CD4-positive, alpha-beta T cell treated with Interleukin-12 subunit alpha and Interleukin-12 subunit beta, for 1 hour (primary cell): ENCODE measurements at places on chromosomes 11 and 22.

DNA sequence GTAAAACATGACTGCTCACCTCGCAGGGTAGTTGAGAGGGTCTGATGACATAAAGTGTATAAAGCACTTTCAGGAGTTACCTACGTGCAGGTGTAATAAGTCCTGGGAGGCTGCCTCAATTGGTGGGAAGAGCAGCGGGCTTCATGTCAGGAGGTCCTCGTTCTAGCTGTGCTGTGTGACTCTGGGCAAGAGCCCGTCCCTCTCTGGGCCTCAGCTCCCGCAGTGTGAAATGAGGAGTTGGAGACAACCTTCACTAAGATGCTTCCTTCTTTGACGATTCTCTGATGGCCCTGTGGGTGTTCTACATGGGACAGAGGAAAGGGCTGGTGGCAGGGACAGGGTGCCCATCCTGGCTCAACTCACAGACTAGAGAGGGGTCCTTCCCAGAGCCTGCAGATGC, 57.8 kb downstream of the TP53I11 start:
- DNase-seq = no peak

- DNase-seq = peak; percentile 42
Measured at GRCh38 chr22:38754751-38755154, 1.0 kb downstream of the SUN2 start.

- no peak for DNase-seq
Measured at GRCh38 chr11:32450372-32450771, 15.0 kb upstream of the WT1 start.

DNA sequence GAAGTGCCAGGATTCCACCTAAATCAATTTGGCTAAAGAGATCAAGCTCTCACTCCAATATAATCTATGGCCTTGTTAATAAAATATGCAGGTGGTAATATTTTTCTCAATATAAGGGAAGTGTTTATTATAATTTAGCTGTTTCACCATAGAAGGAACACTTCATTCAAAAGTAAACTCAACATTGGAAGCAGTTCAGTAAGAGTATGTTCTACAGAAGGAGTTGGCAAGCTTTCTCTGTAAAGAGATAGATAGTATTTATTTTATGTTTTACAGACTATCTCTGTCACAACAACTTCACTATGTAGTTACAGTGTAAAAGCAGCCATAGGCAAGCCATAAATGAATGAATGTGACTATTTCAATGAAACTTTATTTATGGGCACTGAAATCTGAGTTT, 313.6 kb upstream of the ANO3 start:
- no peak for DNase-seq

GRCh38 chr11:44811841-44812448, 85.2 kb downstream of the TSPAN18 start:
- DNase-seq = no peak

DNA sequence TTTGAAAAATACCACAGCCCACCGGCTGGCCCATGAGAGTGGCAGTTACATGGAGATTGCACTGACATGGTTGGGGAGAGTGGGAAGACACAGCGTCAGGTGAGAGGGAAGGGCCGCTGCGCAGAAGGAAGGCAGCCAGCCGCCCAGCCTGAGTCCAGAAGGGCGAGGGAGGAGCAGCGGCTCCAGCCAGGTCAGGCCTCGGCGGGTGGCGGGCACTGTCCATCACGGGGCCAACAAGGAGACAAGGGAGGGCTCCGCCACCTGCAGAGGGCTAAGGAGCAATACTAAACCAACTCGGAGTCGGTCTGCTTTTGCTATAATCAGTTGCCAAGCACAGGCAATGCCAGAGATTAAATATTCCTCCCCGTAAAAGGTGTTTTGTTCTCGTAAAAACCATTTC, 384.5 kb downstream of the TBC1D22A start:
- DNase-seq = no peak

DNA sequence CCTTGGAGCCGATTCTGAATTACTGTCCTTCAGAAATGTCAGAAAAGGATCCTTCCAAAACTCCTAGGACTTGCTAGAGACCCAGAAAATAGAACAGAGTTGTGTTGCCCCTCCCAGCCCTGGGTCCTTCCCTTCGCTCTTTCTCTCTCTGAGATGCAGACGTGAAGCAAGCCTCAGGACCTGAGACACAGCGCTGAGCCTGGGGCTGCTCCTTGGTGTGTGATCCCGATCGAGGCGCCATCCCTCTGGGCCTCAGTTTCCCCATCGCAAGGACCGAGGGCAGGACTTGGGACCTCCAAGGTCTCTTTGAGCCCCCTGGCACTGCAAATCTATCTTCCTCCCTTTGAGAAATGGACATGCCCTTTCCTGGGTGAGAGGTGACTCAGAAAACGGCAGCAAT, 533.5 kb downstream of the TBC1D22A start:
- DNase-seq = no peak

- no peak for DNase-seq
Measured at GRCh38 chr22:48241658-48242057, 1479.2 kb downstream of the TBC1D22A start.

DNA sequence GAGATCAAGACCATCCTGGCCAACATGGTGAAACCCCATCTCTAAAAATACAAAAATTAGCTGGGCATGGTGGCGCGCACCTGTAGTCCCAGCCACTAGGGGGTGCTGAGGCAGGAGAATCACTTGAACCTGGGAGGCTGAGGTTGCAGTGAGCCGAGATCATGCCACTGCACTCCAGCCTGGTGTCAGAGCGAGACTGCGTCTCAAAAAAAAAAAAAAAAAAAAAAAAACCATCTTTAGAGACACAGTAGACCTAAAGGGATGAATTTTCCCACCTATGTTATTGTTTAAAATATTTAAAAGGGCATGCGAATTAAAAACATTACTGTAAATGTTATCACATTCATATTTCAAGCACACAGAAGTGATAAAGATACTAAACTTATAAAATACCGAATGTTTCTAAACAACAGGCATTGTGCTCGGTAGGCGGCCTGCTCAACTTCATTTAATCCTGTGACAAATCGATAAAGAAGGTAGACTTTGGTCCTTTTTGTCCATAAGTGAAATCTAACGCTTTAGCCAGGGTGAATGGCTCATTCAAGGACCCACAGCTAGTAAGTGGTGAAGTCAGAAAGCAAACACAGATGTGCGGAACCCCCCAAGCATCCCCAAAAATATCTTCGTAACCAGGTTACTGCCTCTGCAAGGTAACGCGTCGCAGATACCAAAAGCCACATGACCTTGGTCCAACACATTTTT, 16.1 kb downstream of the NCAPD3 start:
- peak; percentile 73 for DNase-seq

DNA sequence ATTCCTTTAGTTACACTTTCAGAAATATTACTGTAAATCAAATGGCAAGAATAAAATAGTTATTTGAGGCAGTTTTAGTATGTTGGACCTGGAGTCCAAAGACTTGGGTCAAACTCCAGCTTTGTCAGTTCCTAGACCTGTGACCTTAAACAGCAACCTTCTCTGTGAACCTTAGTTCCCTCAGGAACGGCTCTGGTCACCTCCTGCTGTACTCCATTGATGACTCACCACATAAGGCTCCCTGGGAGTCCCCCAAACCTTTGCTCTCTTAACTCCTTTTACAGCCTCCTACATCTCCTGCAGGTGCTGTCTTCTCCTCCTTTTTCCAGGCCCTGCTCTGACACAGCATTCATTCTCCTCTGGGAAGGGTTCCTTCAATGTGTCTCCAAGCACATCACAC, 29.1 kb downstream of the LIMK2 start:
- no peak for DNase-seq

DNA sequence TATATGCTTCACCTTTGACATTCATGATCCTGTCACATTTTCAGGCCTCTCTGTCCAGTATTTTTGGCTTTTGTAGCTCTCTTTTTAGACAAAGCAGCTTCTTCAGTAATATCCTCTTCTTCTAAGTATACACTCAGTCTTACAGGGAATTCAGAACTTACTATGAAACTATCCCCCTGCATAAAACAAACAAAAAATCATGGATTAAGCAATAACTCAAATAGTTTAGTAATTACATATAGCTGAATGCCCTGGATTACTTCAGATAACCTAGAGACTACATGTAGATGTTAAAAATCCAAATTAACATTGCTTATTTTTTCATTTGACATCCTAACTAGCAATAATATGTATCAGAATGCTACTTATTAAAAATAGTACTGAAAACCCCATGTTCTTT, 5.2 kb downstream of the TAF1D start:
- DNase-seq = no peak

GRCh38 chr11:13091804-13092203, 82.7 kb downstream of the RASSF10 start:
- no peak for DNase-seq

DNA sequence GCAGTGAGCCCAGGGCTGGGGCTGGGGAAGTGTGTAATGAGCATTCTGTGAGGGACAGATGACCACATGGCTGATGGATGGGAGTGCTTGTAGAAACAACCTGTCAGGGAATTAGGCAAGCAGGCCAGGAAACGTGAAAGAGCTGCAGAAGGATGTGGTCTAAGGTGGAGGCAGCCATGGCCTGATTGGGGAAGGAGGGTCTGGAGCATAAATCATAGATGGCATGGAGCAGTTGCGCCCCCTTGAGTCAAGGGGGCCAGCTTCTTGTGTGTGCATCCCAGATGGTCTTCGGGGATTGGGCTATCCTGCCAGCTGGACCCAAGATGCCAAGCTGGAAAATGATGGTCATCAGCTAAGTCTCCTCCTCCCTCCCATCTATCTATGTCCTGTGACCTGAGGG, 119.4 kb upstream of the CLPB start:
- DNase-seq = peak; percentile 44

DNA sequence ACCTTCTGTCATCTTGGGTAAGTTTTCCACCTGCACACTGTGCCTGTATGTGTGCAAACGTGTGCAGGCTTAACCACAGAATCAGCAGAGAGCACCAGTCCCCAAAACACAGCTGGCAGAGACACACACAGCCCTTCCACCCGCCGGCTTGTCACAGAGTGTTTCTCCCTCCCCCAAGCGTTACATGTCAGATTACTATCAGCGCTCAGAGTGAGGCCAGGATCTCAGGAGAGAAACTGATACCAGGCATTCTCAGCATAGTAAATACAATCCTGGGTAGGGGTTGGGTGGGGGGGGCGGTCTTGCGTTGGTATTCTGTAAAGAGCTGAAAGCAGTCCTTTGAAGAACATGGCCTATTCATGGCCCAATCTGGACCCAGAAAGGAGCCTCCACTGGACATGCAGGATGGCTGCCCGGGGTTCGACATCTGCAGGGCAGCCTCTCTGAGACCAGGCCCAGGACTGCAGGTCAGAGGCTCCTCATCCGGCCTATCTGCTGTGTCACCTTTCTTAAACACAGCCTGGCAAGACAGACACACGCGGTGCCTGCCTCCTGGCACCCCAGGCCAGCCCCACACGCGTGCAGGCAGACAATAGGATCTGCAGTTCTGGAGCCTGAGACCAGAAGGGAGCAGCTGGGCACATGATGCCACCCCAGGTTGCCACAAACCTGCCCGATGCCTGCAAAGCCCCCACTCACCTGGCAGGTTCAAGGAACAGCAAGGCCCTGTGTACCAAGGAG, 1.7 kb downstream of the OSBPL5 start:
- no peak for DNase-seq

DNA sequence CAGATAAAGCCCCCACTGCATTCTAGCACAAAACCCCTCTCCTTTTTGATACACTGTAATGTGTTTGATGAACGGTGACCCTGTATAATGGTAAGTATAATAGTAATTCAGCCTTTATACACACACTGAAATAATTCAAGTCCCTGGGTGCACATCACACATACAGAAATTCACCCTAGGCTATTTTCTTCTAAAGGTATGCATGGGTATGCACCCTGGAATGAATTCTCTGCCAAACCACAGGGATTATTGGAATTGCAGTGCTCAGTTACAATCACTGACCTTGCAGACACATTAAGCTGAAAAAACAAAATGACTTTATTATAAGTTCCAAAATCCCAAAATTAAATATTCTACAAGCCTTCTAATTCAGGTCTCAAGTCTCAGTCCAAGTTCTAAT, 245.9 kb upstream of the FAT3 start:
- no peak for DNase-seq

GRCh38 chr11:59152312-59152951, 9.8 kb downstream of the FAM111A start:
- DNase-seq = no peak

DNA sequence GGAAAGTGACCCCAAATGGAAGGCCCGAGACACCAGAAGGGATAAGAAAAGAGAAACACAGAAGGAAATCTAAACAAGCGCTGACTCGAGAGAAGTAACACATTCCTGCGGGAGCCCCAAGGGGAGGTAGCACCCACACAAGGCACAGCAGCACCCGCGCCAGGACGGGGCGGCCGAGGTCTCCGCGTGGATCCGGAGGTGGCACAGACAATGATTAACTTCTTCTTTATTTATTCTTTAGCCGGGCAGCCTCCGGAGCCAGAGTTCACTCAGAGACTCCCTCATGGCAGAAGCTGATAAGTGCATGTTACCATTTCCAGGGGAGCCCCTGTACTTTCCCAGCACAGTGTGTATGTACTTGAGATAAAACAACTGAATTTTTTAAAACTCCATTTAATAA, 5.1 kb downstream of the TOLLIP start:
- DNase-seq = no peak

DNA sequence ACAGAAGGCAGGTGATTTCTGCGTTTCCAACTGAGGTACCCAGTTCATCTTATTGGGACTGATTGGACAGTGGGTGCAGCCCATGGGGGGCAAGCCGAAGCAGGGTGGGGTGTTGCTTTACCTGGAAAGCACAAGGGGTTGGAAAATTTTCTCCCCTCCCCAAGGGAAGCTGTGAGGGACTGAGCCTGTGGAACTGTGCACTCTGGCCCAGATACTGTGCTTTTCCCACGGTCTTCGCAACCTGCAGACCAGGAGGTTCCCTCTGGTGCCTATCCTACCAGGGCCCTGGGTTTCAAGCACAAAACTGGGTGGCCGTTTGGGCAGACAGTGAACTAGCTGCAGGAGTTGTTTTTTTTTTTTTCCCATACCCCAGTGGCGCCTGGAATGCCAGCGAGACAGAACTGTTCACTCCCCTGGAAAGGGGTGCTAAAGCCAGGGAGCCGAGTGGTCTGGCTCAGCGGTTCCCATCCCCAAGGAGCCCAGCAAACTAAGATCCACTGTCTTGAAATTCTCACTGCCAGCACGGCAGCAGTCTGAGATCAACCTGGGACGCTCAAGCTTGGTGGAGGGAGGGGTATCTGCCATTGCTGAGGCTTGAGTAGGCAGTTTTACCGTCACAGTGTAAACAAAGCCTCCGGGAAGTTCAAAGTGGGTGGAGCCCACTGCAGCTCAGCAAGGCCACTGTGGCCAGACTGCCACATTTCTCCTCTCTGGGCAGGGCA, 97.2 kb downstream of the JRKL start:
- DNase-seq = no peak

GRCh38 chr22:27594474-27595134, 207.0 kb downstream of the MN1 start:
- no peak for DNase-seq

GRCh38 chr22:36736701-36737320, 33.3 kb upstream of the CACNG2 start:
- no peak for DNase-seq
